Lung (tissue), 17 donors: ENCODE measurements at places on chromosomes 13 and 19. TPM values are rescaled to one million over a fixed set of nuclear protein-coding genes. Genes with fewer than 3 reads are reported as not detected.

GRCh38 chr19:51792932-51793331 lies 2.0 kb upstream of the FPR3 start:
- H3K27me3 ChIP-seq = no peaks in the 10 kb centered on the region
- no peaks in the 10 kb centered on the region for H3K36me3 ChIP-seq
- DNase-seq = no peak
- H3K27ac ChIP-seq = no peak overlapping the region
- no peaks in the 10 kb centered on the region for H3K4me1 ChIP-seq

- H3K27ac ChIP-seq = no peak overlapping the region
- peaks cover 22% of the 10 kb centered on the region for H3K36me3 ChIP-seq
- no peak for DNase-seq
- no peaks in the 10 kb centered on the region for H3K27me3 ChIP-seq
- no peak overlapping the region for H3K4me3 ChIP-seq
- H3K4me1 ChIP-seq = no peaks in the 10 kb centered on the region
Observed at GRCh38 chr19:1956868-1957492, 16.0 kb downstream of the CSNK1G2 start.

- H3K27me3 ChIP-seq = no peaks in the 10 kb centered on the region
- peak; percentile 78 for DNase-seq
- no peaks in the 10 kb centered on the region for H3K4me1 ChIP-seq
- H3K27ac ChIP-seq = no peak overlapping the region
Observed at GRCh38 chr19:20247016-20247683, 80.1 kb downstream of the ZNF486 start.

DNA sequence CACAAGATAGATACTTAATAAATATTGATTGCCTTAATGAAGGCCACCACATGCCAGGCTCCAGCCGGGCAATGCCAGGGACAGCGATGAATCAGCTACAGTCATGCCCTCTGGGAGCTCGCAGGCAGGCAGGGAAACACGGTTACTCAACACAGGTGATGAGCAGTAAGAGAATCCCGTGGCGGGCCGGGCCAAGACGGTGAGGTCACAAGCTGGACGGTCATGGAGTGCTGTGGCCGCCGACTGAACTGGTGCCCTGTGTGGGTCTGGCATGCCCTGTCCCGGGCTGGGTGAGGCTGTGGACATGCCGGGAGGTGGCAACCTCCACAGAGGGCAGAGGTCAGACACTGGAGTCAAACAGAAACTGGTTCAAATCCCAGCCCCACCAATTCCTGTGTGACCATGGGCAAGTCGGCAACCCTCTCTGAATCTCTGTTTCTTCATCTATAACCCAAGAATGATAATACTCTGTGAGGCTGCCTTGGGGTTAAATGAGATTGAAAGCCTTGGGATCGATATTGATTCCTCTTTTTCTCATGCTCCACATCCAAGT lies 13.2 kb upstream of the PAK4 start:
- H3K4me3 ChIP-seq = no peak overlapping the region
- H3K4me1 ChIP-seq = no peaks in the 10 kb centered on the region
- DNase-seq = no peak
- H3K36me3 ChIP-seq = no peaks in the 10 kb centered on the region
- no peak overlapping the region for H3K27ac ChIP-seq
- no peaks in the 10 kb centered on the region for H3K27me3 ChIP-seq

DNA sequence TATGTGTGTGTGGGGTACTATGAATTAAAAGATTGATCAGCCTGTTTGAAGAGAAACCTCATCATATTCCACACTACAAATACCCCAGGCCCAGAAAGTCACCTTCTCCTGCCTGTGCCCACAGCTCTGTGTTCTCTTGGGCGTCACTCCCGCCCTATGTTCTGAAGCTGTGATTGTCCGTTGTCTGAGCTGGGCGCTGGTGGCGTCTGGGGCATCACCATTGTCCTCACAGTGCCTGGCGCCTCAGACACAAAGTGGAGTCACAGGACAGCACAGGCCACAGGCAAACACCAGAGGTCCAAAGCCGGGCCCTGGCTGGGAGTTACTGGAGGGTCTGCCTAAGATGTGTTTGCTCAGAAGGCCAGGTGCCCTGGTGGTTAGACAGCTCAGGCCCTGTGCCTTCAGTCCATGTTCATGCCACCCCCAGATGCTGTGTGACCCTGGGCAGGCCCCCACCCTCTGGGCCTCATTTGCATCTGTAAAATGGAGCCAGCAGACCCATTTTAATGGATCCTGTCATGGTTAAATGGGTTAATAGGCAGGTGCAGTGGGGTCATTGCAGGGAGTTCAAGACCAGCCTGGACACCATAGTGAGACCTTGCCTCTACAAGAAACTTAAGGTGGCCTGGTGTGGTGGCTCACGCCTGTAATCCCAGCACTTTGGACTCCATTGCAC lies 34.5 kb downstream of the DNM2 start:
- no peaks in the 10 kb centered on the region for H3K27me3 ChIP-seq
- no peaks in the 10 kb centered on the region for H3K36me3 ChIP-seq
- H3K4me1 ChIP-seq = peaks cover 35% of the 10 kb centered on the region
- DNase-seq = no peak
- H3K4me3 ChIP-seq = no peak overlapping the region

DNA sequence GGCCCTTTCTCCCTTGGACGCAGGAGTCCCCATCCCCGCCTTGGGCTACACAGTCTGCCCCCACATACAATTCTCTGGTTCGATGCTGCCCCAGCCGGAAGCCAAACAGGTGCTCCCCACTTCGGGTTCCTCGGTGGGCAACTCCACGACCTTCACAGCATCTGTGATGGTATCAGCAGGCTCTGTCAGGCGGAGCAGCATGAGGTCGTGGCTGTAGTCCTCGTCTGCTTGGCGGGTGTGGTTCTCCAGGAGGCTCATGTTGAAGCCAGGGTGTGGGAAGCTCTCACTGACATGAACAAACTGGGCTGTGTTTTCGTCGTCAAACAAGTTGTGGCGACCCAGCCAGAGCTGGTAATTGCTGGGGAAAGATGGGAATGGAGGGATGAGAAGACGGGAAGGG lies 3.5 kb downstream of the KLK1 start:
- DNase-seq = no peak
- no peak overlapping the region for H3K4me3 ChIP-seq
- H3K36me3 ChIP-seq = no peaks in the 10 kb centered on the region
- peaks cover 35% of the 10 kb centered on the region for H3K27me3 ChIP-seq
- no peak overlapping the region for H3K27ac ChIP-seq

DNA sequence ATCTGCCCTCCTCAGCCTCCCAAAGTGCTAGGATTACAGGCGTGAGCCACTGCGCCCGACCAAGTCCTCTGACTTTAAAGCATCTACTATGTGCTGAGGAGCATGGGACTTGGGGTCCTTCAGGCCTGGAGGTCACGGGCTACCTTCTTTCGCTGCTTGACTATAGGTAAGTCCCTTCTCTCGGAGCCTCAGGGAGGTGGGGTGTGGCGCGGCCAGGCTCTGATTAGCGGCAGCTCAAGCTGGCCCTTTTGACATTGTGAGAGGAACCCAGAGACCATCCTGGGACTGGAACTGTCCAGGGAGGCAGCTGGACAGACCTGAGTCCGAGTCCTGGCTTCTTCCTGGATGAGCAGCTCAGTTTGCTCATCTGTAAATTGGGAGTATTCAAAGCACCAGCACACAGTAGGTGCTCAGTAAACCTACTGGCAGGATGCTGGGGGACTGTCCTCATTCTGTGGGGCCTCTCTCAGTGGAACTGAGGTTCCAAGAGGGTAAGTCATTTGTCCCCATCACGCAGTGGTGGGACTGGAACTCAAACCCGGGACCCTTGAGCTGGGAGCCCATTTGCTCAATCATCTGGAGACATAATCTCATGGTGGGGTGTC lies 780 bp downstream of the FCER2 start:
- H3K4me1 ChIP-seq = no peaks in the 10 kb centered on the region
- DNase-seq = no peak
- no peak overlapping the region for H3K27ac ChIP-seq

Gene FUT1
- 12.4 TPM for total RNA-seq

DNA sequence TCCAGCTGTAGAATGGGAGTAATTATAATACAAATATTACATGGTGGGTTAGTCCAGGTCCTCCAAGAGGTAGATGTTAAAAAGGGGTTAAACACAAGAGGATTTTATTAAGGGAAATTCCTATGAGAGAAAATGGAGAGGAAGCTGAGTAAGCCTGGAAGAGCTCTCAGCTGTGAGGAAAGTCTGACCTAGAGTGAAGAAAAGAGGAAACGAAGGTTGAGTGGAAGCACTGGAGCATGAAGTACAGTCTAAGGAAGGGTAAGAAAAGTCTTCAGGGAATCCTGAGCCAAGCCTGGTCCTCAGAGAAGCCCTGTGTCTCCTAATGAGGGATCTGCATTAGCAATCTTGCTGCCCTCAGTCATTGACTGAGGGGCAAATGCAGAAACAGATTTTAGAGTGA lies 506.2 kb downstream of the GPC5 start:
- H3K27me3 ChIP-seq = no peaks in the 10 kb centered on the region
- DNase-seq = no peak
- no peak overlapping the region for H3K27ac ChIP-seq
- H3K4me1 ChIP-seq = no peaks in the 10 kb centered on the region
- H3K4me3 ChIP-seq = no peak overlapping the region

Gene ZNF813
- 5.3 TPM for total RNA-seq

- H3K4me3 ChIP-seq = no peak overlapping the region
- DNase-seq = no peak
- no peaks in the 10 kb centered on the region for H3K27me3 ChIP-seq
- peaks cover 5% of the 10 kb centered on the region for H3K4me1 ChIP-seq
- H3K36me3 ChIP-seq = no peaks in the 10 kb centered on the region
Observed at GRCh38 chr13:111201304-111201940, 86.3 kb downstream of the ARHGEF7 start.

DNA sequence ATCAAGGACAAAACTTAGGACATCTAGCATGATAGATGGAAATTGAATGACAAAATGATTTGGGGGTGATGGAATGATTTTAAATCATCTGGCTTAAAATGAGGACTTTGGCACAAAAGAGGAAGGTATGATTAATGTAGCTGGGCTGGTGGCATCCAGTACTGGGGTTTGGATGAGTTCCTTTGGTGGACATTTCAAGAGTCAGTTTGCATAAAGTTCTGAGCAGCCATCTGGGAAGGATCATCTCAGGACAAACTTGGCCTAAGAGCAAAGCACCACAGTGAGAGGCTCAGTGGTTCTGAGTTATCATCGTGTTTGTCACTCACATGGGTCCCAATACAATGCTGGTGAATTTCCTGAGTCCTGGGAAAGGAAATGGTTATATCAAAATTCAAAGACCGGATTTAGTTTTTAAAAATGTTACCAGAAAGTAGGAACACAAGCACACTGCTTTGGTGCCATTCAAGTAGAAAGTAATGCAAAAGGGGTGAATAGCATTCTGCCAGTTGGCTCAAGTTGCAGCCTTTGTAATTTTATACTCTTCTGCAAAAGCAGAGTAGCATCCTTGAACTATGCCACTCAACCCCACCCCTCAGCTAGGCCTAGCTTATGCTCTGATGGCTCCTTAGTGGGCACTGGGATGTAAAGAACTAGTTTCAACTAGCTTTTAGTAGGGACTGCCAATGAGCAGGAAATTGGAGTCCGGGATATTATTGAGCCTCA lies 219.0 kb downstream of the COG6 start:
- H3K4me1 ChIP-seq = peaks cover 4% of the 10 kb centered on the region
- no peaks in the 10 kb centered on the region for H3K27me3 ChIP-seq
- DNase-seq = no peak
- no peaks in the 10 kb centered on the region for H3K36me3 ChIP-seq
- H3K4me3 ChIP-seq = no peak overlapping the region
- H3K27ac ChIP-seq = no peak overlapping the region

DNA sequence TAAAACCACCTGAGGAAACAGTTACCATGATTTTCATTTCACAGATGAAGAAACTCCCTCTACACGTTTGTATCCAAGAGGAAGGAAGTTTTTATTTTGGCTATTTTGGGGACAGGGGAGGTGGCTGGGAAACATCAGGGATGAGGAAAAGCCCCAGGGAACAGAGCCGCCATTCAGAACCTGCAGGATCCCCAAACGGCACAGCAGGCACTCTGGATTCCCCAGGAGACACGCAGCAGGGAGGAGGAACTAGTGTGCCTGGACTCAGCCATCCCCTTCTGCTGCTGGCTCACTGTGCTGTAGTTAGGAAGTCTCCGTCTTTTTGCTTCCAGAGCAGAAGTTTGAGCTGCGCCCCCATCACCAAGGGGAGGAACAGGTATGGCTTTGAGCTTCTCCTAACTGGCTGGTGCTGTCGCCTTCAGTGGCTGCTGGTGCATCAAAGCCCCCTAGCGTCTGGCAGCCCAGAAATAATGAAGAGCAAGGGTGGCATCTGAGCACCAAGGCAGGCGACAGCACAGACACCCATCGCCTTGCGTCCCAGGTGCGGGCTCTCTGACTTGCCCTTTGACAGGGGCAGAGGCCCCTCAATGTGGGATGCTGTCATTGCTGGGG lies 4.2 kb downstream of the NAPA start:
- DNase-seq = no peak
- no peaks in the 10 kb centered on the region for H3K36me3 ChIP-seq
- H3K4me1 ChIP-seq = peaks cover 25% of the 10 kb centered on the region
- H3K27ac ChIP-seq = no peak overlapping the region
- no peak overlapping the region for H3K4me3 ChIP-seq

Gene KIRREL2
- not detected for total RNA-seq

DNA sequence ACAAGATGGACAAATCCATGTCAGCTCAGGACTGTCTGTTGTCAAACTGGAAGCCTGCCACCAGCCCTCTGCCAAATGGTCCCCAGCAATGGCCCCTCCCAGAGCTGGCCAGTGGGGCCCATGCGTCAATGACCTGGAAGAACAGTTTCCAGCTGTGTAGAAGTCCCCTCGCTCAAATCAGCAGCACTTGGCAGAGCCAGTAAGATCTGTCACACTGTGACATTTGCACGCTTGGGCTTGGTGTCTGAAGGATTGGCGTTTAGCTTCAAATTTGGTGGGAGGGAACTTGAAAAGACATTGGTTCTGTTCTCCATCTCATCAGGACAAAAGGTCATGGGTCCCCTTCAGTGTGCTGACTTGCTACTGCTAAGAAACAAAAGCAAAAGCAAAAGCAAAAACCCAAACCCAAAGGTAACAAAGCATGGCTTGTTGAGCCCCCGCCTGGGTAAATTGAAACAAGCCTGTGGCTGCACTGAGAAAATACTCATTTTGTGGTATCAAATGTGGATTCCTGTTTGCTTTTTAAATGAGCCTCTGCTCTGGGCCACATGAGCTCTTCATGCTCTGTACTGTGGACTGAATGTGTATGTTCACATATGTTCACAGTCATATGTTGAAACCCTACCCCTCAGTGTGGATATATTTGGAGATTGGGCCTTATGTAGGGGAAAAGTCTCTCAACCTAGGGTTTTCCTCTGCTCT lies 253.6 kb upstream of the MAB21L1 start:
- no peaks in the 10 kb centered on the region for H3K36me3 ChIP-seq
- peak; percentile 89 for DNase-seq
- H3K4me3 ChIP-seq = no peak overlapping the region
- H3K4me1 ChIP-seq = peaks cover 36% of the 10 kb centered on the region

DNA sequence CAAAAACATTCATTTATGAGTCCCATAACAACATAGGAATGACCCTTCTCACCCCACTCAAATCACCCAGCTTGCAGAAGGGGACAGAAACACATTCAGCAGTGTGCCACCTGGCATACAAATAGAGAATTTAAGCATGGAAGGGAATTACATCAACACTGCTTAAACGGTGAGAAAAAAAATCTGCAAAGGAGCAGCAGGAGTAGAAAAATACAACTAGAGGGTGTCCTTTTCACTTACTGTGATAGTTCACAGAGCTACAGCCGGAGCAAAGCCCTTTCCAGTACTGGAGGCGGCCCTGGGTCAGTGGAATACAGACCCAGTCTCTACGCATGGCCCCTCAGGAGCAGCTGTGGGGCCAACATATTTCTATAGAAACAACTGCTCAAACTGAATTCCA lies 764.3 kb upstream of the ARGLU1 start:
- H3K36me3 ChIP-seq = no peaks in the 10 kb centered on the region
- no peak overlapping the region for H3K4me3 ChIP-seq
- no peak overlapping the region for H3K27ac ChIP-seq
- no peaks in the 10 kb centered on the region for H3K4me1 ChIP-seq
